Activated T-helper 1 cell treated with Interleukin-2 at 50 U/mL for 16 hours (primary cell): ENCODE measurements at places on chromosomes 16 and 17.

DNA sequence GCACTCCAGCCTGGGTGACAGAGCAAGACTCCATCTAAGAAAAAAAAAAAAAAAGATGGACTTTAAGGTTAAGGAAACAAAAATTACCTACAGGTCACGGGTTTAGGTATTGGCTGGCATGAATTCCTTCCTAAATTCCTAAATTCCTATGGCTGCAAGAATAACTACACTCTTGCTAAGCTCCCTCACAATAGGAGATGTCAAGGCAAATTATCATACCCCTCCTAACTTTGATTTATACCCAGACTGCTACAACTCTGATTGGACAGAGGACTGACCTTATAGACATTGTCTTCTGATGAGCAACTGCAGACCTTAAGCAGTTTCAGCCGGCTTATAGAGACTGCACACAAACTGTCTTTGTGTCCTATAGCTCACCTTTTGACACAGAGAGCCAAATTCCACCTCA lies 25.1 kb upstream of the TMC7 start:
- no peak for DNase-seq

DNA sequence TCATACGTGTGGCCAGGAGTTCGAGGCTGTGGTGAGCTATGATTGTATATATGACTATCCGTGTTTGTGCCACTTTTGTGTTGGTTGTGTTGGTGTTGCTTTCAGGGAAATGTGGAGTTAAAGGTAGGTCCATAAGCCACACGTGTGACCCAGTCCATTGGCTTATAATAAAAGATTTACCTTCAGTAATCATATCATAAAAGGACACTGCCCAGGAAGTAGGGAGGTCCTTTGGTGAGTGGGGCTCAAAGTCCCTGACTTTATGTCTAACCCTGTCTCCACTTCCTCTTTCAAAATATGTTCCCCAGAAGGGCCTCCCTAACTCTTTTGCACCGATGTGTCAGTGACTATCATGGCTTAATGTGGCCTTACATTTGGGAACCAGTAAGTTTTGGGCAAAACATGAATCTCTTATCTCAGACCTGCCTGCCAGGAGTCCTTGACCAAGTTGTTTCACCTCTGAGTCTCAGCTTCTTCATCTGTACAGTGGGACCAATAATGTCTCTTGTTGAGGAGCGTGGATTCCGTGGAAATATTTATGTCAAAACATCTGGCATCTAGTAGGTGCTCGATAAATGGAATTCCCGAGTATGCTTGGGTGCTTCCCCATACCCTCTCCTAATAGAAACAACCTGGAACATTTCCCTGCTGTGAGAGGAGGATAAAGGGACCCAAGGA lies 4.8 kb downstream of the TNP2 start:
- no peak for DNase-seq

DNA sequence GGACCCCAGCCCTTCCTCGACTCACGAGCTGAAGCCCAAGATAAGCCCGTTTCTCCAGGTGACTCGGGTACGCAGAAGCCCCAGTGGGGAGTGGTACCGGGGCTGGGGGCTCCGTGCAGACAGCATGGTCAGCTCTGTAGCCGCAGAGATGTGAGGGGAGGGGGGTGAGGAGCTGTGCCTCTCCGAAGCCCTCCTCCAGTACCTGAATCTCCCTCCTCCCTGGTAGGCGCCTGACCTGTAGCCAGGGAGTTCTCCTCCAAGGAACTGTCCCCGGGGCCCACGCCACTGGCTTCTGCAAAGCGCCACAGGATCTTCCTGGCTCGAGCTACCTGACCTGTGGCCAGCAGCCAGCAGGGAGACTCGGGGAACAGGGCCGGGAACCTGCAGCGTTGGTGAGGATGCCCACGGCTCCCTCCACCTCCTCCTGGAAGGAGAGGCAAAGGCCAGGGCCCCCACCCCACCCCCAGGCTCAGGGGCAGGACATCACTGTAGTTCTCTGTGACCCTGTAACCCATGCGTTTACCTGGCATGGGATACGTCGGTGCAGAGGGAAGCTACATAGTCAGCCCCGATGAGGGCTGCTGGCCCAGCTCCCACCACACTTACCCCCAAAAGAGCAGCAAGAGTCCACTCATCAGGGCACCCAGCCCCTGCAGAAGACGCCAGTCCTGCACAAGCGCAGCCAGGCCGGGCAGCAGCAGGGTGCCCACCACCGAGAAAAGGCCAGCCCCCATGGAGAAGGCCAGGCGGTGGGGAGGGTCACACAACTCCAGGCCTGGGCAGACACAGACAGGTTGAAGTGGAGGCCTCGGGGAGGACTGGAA lies 1.7 kb downstream of the SLC22A31 start:
- DNase-seq: no peak

DNA sequence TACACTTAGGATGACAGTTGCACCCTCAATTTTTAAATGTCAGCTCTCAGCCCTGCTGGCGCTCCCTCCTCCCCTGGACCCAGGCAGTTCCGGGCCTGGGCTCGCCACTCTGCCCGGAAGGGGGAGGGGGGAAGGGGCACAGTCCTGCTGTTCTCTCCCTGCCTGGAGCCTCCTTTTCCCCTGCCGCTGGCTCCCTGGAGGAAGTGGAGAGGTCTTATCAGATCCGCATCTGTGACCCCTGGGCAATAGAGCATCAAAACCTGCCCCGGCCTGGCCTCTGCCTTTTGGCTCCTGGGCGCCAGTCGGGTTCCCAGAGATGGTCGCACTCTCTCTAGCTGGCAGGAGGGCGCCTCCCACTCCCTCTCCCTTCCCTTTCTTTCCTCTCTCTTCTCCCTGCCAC lies 149.3 kb downstream of the IRF8 start:
- no peak for DNase-seq
